ENCODE measurements at places on chromosomes 13 and 19.

GRCh38 chr19:1862068-1862423, 1.3 kb downstream of the KLF16 start:
- DNase-seq = no peak

GRCh38 chr19:31139871-31140505, 209.2 kb downstream of the TSHZ3 start:
- DNase-seq = no peak

DNA sequence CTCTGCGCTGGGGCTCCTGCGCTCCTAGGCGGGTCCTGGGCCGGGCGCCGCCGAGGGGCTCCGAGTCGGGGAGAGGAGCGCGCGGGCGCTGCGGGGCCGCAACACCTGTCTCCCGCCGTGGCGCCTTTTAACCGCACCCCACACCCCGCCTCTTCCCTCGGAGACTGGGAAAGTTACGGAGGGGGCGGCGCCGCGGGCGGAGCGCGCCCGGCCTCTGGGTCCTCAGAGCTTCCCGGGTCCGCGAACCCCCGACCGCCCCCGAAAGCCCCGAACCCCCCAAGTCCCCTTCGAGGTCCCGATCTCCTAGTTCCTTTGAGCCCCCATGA, at the start of gene GJB2:
GJB2 (minus strand) TSS at position 103 of the 326 bp plus-strand sequence. CDS start 3,357 bp downstream, outside the sequence.
- DNase-seq = no peak

- DNase-seq = no peak
These were observed 203.6 kb upstream of the NBEA start for GRCh38 chr13:34738254-34738992.

All from tibial nerve (tissue), 4 donors.